ENCODE measurements at places on chromosomes 12 and 14.

DNA sequence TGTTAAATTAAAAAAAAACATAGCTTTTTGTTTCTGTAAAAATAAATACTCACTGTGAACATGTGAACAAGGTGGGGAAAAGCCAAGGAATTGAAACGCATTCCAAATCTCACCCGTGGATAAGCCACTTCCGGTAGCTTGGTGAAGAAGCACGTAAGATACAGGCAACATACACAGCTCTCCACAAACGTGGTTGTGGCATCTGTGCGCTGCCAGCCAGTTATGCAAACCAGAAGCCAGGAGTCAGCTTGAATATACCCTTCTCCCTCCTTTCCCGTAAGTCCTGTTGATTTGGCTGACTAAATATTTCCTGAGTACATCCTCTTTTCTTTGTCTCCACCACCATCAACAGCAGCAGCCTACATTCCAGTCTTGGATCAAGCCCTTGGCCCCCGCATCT is 486.2 kb downstream of the VRK1 start:
- no peak for DNase-seq

- no peak for DNase-seq
Measured at GRCh38 chr12:71702590-71702989, 16.7 kb downstream of the TMEM19 start.

- peak; percentile 80 for DNase-seq
Measured at GRCh38 chr12:48924617-48925303, 532 bp downstream of the FKBP11 start.

GRCh38 chr12:1619587-1619986 is 9.4 kb upstream of the WNT5B start:
- DNase-seq = peak; percentile 63

- DNase-seq = no peak
Measured at GRCh38 chr14:81132468-81132867, 88.3 kb downstream of the GTF2A1 start.

DNA sequence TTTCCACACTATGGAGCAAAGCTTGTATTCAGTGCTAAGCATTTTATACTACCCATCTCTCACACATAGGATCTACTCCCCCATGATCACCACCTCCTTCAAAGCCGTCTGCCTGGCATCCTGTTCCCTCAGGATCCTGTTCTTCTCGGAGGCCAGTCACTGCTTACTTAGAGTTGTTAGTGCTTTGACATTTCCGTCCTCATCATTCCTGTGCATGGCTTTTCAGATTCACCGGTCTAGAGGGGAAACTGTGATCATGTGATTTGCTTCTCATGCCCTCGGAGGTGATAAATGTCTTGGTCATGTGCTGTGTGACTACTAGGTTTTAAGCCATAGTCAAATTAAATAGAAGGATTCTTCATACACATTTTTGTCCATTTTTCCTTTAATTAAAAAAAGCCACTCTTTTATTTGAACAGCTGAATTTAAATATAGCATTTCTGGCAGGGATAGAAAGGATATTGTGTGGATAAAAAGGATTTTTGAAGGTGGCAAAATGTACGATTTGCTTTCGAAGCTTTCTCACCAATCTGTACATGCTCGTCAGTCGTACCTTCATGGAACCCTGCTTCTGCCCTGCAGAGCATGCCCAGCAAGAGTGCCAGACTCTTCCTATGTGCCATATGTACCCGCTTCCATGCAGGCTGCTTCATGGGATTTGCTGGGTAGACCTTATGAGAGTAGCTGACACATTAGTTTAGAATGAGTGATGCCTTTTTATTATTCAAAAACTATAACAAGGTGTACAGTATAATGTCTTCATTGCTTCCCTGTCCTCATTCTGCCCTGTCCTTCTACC is 53.3 kb downstream of the BMAL2 start:
- DNase-seq = no peak

GRCh38 chr14:53924753-53925152 is 31.9 kb downstream of the BMP4 start:
- DNase-seq = no peak

GRCh38 chr14:105430565-105430964 is 10.9 kb downstream of the MTA1 start:
- no peak for DNase-seq

GRCh38 chr12:80205960-80206359 is 106.6 kb downstream of the OTOGL start:
- DNase-seq = no peak

- DNase-seq = no peak
Measured at GRCh38 chr12:40034712-40035111, 71.2 kb downstream of the SLC2A13 start.

- no peak for DNase-seq
Measured at GRCh38 chr14:22660654-22661053, 16.5 kb upstream of the OR6J1 start.

DNA sequence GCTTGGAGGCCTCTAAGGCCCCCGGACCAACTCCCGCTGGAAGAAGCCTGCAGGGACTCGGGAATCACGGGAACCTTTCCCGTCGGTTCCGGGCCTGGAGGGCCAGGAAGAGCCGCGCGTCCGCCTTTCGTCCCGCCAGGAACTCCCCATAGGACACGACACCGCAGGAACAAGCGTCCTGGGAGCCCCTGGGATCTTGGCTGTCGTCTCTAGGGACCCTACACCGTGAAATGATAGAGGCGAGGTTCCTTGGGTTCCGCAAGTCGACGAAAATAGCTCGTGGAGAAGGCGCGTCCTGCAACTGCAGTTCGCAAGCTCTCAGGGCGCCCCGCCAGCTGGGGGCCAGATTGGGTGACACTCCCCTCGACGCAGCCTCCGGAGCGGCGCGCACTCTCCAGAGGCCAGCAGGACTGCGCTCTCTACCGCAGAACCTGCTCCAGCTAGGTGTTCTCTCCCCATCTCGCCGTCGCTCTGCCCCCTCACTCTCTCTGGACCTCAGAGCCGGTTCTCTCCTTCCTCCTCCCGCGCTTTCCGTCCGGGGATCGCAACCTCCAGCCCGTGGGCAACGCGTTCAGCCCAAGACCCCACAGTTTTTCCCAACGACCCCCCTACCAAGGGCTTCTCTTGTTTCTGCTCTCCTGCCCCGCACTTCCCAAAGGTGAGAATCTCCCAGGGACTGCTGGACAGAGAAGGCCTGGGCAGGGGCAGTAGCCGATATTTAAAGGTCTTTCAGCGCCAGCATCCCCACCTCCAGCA is 776 bp downstream of the BMP4 start:
- DNase-seq = no peak

- no peak for DNase-seq
Measured at GRCh38 chr12:53976172-53976822, 1.5 kb upstream of the HOTAIR start.

- no peak for DNase-seq
Measured at GRCh38 chr14:100994082-100994481, 90.6 kb upstream of the RTL1 start.

GRCh38 chr12:115583591-115583990 is 693.9 kb downstream of the MED13L start:
- no peak for DNase-seq

GRCh38 chr12:42483521-42483790 is 106.1 kb downstream of the PRICKLE1 start:
- no peak for DNase-seq

GRCh38 chr12:122097584-122097926 is 19.0 kb downstream of the MLXIP start:
- DNase-seq = no peak

DNA sequence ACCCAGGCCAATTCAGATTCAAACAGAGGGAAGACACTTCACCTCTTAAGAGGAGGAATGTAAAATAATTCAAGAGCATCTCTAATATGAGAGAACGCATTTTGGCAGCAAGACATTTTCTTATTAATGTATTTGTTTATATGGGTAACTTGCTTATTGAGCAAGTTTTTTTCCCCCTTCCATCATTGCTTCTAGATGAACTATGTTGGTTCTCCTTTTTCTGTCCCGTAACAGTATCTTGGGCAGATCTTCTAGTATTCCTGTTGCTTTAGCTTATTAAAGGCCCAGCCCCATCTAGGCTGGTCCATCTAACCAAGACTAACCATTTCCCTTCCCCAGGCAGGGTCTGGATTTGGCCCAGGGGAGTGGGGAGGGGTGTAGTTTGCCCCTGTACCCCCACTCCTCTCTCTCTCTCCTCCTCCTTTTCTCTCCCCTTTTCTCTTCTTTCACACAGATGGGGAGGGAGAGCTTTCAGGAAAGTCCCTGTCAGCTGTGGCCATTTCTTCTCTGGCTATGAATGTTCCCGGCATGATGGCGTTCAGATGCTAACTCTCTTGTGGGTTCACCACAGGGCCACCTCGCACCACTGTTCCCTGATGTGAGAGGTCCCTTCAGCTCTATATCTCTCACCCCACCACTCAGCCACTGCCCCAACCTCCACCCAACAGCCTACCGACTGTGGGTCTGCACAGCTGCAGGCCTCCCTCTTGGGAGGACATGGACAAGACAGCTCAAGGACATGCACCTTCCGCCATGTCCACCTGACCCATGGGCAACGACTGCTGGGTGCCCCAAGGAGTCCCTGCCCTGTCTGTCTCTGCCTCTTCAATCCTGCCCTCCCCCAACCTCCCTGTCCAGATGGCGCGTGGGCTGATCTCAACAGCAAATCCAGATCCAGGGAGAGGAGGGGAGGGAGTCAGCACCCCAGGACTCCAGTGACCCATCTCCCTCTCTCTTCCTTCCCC is 15.8 kb upstream of the RPS6KL1 start:
- no peak for DNase-seq

DNA sequence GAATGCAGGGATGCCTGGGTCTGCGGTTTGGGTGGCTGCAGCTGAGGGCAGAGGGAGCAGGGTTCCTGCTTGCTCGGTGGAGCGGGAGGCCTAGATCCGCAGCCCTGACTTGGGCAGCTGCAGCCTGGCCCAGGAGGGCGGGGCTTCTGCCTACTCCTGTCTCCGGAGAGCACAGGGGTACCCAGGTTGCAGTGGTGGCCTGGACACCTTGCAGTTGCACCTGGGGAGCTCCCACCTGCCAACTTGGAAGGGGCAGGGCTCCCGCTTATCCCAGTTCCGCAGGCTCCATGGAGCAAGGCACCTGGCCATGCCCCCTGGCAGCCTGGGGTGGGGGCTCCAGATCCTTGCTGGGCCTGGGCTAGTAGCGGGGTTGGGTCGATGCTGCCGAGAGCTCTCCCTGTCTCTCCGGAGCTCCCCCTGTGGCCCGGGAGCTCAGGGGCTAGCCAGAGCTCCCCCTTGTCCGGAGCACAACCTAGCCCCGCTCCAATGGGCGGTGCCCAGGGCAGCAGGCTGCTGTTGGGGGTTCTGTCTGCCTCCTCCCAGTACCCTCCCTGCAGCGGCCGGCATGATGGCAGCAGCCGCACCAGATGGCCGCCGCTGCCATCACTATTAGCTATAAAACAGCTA is 136.4 kb downstream of the PTPRR start:
- no peak for DNase-seq

DNA sequence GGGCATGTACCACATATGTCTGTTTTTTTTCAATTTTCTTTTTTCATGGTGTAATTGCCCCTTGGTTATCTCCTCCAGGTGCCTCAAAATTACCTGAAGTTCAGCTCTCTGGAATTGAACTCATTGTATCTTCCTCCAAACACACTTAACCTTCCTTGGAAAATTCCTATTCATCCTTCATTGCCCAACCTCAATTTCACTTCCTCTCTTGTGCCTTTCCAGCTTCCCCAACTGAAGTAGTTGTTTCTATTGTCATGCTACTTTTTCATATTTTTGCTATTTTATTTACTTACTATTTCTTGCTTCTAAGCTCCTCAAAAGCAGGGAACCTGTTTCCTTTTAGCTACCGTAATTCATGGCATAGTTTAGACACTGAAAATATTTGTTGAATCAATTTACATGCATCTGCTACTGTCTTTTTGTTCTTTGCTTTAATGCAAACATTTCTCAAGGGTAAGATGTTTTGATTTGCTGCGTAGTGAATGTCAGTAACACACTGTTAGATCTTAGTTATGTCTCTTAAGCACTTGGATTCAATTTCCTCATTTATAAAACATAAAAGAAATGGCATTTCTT is 37.0 kb upstream of the STXBP6 start:
- DNase-seq = no peak

DNA sequence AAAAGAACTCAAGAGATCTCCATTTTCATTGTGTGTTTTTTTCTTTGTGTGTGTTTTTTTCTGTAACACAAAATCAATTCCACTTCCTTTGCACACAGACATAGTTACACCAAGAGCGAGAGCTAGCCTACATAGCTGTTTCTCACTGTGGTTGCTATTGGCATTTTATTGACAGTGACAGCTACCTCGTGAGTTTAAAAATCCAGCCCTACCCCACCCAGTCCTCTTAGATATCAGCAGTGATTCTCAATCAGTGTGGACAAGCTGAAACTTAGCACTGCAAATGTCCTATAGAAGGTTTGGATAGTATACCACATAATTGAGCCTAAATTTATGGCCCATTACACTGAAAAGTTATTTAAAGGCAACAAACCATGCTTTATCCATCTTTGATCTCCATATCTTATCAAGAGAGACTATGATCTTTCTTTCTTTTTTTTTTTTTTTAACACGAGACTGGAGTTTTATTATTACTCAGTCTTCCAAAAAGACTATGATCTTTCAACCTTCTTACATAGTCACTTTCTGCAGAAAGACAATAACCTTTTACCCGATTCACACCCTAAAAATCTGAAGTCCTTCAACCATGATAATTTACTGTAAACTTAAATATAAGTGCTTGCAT is 46.8 kb downstream of the ATP2B1 start:
- no peak for DNase-seq

- no peak for DNase-seq
Measured at GRCh38 chr12:83005534-83006197, 319.0 kb downstream of the TMTC2 start.

DNA sequence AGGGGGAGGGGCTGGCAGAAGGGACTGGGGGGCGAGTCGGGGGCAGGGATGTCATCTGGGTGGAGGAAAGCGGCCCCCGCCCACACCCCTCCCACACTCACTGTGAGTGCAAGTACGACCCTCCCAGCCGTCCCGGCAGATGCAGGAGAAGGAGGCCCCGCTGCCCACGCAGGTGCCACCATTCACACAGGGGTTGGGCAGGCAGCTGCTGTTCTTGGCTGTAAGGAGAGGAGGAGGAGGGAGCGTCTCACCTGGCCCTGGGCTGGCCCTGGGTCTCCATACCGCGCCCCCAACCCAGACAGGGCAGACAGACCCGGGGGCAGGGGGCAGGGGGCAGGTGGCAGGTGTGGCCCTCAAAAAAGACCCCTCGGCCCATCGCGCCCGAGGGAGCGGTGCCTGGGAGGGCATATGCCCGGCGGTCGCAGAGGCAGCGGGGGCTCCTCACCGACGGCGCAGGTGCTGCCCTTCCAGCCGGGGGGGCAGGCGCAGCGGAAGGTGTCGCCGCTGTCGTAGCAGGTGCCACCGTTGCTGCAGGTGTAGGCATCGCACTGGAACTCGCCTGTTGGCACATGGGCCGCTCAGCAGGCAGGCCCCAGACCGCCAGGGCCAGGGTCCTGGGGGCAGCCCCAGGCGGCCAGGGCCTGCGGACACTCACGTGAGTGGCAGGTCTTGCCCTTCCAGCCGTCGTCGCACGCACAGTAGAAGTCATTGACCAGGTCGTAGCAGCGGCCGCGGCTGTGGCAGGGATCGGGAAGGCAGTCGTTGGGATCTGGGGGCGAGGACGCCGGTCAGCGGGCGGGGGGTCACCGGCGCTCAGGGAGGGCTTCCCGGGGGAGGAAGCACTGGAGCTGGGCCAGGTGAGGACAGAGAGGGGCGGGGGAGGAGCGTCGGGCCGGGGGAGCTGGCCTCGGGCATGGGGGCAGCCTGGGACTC is 20.6 kb downstream of the JAG2 start:
- DNase-seq = no peak

Measured in hematopoietic multipotent progenitor cell treated with erythropoietin and hydrocortisone succinate and interleukin-3 and kit ligand, for 6 days (in vitro differentiated cells).